DMS 273 treated with DMSO at 0.1 percent for 48 hours (cell line): ENCODE measurements at places on chromosomes 12 and 14.

GRCh38 chr12:126144603-126145002 is 1079.4 kb downstream of the AACS start:
- no peak for DNase-seq

- no peak for DNase-seq
Measured at GRCh38 chr12:111238075-111238734, 130.7 kb downstream of the PHETA1 start.

- DNase-seq: no peak
Measured at GRCh38 chr14:61193476-61193875, 87.7 kb downstream of the TMEM30B start.

- DNase-seq: no peak
Measured at GRCh38 chr14:74739293-74740030, 23.7 kb upstream of the YLPM1 start.

GRCh38 chr14:65941091-65941490 is 528.6 kb downstream of the FUT8 start:
- no peak for DNase-seq

GRCh38 chr14:86022031-86022629 is 492.2 kb downstream of the FLRT2 start:
- DNase-seq: no peak

DNA sequence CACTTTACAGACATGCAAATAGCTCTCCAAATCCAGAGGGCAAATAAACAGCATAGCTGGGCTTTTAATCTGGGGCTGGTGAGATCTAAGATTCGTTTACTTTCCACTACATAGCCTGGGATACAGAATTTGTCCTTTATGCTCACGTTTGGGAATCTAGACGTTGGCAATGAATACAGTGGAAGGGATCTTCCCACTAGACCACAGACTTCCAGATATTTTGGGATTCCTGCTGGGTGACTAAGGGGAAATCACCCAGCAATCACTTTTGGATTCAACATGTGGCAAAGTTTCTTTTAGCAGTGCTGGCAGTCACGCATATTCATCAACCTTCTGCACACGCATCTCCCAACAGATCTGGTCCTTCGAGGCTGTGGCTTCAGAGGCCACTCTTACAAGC is 23.5 kb downstream of the APPL2 start:
- DNase-seq: no peak

DNA sequence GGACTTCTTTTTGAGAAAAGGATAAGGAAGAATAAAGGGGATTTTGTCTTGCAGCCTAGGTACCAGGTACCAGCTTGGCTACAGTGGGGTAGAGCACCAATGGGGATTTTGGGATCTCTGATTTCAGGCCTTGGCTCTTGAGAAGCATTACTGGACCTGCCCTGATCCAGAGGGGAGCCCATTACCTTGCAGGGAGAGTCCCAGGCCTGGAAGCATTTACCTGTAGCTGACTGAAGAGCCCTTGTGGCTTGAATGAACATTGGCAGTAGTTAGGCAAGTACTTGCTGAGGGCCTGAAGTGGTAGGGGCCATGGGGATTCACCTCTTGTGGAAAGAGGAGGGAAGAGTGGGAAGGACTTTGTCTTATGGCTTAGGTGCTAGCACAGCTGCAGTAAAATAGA is 308.2 kb upstream of the FBXO33 start:
- no peak for DNase-seq

DNA sequence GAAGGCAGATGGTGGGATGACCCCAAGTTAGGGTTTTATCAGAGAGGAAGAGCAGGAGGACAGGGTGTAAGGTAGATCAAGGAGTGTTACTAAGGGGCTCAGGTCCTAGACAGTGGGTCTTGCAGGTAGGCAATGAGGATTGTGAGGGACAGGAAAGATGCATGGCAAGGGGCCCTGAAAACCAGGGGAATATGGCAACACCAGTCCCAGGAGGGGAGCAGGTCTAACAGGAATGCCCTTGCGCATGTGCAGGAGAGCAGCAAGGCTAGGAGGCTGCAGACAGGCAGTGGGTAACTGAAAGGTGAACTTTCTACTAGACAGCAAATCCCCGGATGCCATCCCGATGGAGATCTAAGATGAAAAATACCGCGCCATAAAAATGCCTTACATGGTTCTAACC is 211.3 kb downstream of the ALG10 start:
- DNase-seq: no peak

- no peak for DNase-seq
Measured at GRCh38 chr12:53324113-53324778, 2.8 kb upstream of the AAAS start.

DNA sequence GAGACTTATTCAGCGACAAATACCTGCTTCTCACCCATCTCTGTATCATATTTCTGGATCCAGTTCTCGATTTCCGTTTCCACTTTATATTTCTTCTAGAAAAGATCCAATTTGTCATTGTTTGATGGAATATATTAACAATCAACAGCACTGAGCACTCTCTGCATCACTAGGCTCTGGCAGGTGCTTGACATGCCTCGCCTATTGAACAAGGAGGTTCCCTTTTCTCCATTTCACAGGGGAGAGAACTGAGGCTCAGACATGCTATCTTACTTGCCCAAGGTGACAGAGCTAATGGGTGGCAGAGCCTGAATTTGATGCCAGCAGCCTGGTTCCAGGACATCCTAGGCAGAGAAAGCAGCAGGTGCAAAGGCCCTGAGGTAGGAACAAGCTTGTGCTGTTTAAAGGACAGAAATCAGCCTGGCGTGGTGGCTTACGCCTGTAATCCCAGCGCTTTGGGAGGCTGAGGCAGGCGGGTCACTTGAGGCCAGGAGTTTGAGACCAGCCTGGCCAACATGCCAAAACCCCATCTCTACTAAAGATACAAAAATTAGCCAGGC is 12.1 kb downstream of the RITA1 start:
- DNase-seq: no peak

DNA sequence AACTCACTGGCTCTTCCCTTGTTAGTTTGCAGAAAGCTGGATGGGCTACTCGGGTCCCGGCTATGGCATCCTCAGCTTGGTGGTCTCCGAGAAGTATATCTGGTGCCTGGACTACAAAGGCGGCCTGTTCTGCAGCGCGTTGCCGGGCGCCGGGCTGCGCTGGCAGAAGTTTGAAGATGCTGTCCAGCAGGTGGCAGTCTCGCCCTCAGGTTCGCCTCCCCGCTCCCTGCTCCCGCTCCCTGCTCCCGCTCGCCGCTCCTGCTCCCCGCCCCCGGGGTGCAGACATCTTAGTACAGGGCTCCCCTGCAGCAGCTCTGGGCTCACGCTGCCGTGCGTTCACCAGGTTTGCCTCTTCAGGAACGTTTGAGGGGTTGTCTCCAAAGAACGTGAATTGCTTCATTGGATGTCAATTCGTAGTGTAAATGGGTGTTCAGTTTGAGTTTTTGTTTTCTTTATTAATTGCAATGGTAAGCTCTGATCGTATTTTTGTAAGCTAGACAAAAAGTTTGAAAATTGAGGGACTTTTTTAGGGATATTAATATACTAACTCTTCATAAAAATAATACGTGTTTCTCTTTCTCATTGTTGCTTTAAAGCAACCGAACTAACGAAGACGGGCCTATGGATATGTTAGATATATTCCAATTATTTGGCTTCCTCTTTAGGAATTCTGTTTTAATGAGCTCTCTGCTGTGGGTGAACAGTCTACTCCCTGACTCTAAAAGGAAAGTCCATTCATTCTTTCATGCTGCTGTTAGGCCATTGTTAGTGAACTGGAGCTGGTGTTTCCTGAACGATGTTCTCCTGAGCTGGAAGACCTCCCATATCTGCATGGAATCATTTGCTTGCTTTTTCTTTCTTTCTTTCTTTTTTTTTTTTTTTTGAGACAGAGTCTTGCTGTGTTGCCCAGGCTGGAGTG is 71.3 kb downstream of the ANKRD9 start:
- DNase-seq: peak; percentile 67

- no peak for DNase-seq
Measured at GRCh38 chr12:119842380-119842779, 34.7 kb downstream of the CIT start.

GRCh38 chr14:94346841-94347240 is 23.7 kb upstream of the SERPINA6 start:
- no peak for DNase-seq

DNA sequence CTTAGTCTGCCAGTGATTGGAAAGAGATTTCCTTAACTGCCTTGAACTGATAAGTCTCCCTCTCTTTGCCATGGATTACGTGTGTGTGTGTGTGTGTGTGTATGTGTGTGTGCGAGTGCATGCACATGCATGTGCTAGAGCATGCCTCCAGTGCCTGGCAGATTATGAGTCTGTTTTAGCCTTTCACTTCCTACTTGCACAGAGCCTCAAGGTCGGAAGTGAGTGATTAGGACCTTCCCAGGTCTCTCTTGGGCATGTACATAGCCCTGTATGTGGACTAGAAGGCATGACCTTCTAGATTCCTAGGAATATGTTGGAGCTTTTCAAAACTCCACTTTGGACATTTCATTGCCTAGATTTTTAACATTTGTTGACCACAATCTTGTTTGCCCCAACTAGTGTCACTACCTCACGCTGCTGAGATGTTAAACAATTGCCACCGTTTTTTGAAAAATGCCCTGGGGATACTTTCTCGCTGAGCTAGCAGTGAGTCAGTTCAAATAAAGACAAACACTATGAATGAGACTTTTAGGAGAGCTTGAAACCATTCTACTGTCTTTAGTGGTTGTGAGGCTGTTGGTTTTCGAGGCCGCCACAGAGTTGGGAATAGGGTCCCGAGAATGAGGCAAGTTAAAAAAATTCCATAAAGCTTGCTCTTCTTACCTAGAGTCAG is 28.2 kb downstream of the KIAA0586 start:
- DNase-seq: no peak

GRCh38 chr14:104505085-104506074 is 74.2 kb upstream of the C14orf180 start:
- DNase-seq: no peak

GRCh38 chr14:95462491-95462890 is 54.0 kb downstream of the SYNE3 start:
- DNase-seq: no peak

- DNase-seq: no peak
Measured at GRCh38 chr12:93979189-93979588, 169.2 kb upstream of the PLXNC1 start.

GRCh38 chr12:73659802-73660201 is 877.8 kb upstream of the ATXN7L3B start:
- DNase-seq: no peak

DNA sequence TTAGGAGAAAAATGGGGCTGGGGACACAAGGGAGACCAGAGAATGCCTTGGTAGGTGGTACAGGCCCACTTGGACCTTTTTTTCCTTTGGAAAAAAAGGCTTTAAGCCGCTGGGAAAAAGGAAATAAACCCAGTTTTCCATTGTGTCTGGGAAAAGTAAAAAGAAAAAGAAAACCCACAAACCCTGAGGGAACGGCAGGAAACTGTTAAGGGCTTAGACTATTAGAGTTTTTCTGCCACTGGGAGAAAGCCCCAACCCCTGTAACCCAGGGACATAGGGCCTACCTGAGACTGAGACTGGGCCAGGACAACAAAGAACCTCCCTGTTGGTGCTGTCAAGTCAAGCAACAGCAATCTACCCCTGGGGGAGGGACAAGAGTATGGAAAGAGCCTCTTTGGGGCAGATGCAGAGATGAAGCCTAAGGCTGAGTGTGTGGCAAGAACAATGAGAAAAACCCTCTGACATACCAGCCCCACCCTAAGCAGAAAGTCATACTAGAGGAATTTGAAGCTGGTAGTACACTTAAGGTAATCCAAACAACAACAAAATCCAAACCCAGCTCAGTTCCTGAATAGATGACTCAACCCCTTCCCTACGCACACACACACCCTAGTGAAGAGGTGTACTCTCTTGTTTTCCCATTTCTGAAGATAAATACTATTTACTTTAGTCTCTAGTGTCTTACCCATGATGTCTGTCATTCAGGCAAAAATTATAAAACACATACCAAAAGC is 22.8 kb downstream of the ATF1 start:
- no peak for DNase-seq

- no peak for DNase-seq
Measured at GRCh38 chr12:112146123-112146522, 20.8 kb downstream of the TRAFD1 start.

DNA sequence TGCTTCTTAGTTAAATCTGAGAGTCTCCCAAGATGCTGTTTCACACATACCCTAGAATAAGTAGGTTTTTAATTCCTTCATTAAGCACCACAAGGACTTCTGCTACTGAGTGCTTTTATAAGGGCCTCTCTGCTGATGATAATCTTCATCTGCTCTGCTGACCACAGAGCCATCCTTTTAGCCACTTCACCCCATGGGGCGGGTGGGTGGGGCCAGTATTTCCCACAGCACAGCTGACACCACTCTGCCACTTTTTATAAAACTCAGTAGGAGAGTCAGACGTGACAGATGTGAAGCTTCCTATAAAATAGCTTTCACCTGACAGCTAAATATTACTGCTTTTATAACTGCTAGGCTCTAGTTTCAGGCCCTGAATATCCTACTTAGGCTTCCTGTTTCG is 20.3 kb downstream of the FCF1 start:
- DNase-seq: no peak

DNA sequence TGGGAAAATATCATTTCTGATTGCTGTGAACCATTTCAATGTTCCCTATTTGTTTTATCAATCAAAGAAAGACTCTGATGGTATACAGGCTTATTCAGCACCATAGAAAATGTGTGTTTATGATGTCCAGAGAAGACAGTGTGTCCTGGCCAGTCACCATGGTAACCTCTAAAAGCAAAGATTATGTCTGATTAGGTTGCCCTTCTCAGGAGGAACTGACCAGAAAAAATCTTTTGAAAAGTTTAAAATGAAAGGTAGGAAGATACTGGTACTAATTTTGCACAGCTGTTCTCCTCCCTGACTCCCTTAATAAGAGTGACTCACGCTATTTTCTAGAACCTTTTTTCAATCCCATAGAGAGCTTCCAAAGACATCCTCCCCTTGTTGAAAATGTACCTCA is 391.8 kb upstream of the DCN start:
- DNase-seq: no peak

DNA sequence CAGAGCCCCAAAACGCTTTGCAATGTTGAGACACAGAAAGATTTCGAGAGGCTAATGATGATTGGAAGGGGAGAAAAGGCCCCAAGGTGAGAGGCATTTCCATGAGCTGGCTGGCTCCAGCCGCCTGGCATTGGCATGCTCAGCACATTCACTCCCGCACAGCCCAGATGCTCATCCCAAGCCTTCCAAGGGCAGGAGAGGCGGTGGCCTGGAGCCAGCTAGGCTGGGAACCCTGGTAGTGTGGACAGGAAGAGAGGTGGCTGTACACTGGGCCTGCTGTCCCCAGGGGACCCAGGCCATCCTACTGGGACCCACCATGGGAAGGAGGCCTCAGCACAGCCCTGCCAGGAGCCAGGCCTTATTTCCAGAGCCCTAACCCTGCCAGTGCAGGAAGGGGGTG is 72.2 kb downstream of the SPTB start:
- no peak for DNase-seq

- DNase-seq: no peak
Measured at GRCh38 chr12:48958049-48958388, 732 bp upstream of the ARF3 start.
